ENCODE measurements at places on chromosomes 6 and 20. TPM values are rescaled to one million over a fixed set of nuclear protein-coding genes. Genes with fewer than 3 reads are reported as not detected.

The OR2J3 gene
- polyA plus RNA-seq = not detected

The PRDM13 gene
- not detected for polyA plus RNA-seq

The CYP21A2 gene
- not detected for polyA plus RNA-seq

The OR10C1 gene
- polyA plus RNA-seq = not detected

The NKX2-4 gene
- not detected for polyA plus RNA-seq

The DUSP15 gene
- not detected for polyA plus RNA-seq

The ULBP3 gene
- 0.27 TPM for polyA plus RNA-seq

The EEF1E1 gene
- 74.2 TPM for polyA plus RNA-seq

The MLN gene
- not detected for polyA plus RNA-seq

The DNAH8 gene
- polyA plus RNA-seq = not detected

The SIGLEC1 gene
- not detected for polyA plus RNA-seq

The RNF144B gene
- 1.8 TPM for polyA plus RNA-seq

The CDH4 gene
- 0.15 TPM for polyA plus RNA-seq

The GINS1 gene
- polyA plus RNA-seq = 0.93 TPM

The TFAP2D gene
- not detected for polyA plus RNA-seq

The CRISP2 gene
- not detected for polyA plus RNA-seq

The XRN2 gene
- polyA plus RNA-seq = 83.2 TPM

The PTGIS gene
- polyA plus RNA-seq = not detected

The SLC16A10 gene
- 10.6 TPM for polyA plus RNA-seq

The ADGRF5 gene
- not detected for polyA plus RNA-seq

The HTR1B gene
- not detected for polyA plus RNA-seq

The WFDC10B gene
- not detected for polyA plus RNA-seq

The CAP2 gene
- polyA plus RNA-seq = not detected

The ASXL1 gene
- polyA plus RNA-seq = 18.8 TPM

The KCNQ5 gene
- 4.6 TPM for polyA plus RNA-seq

The OLIG3 gene
- polyA plus RNA-seq = not detected

The RIN2 gene
- polyA plus RNA-seq = not detected

The PBOV1 gene
- polyA plus RNA-seq = not detected

The SLC24A3 gene
- polyA plus RNA-seq = not detected

The SIM1 gene
- polyA plus RNA-seq = not detected

The CST7 gene
- 2.3 TPM for polyA plus RNA-seq

The WFDC5 gene
- not detected for polyA plus RNA-seq

The PTPRA gene
- 41.7 TPM for polyA plus RNA-seq
